ENCODE measurements at places on chromosomes 2 and 18.
A peak's percentile ranks its signal among the peaks of the same experiment; 100 is the strongest.

DNA sequence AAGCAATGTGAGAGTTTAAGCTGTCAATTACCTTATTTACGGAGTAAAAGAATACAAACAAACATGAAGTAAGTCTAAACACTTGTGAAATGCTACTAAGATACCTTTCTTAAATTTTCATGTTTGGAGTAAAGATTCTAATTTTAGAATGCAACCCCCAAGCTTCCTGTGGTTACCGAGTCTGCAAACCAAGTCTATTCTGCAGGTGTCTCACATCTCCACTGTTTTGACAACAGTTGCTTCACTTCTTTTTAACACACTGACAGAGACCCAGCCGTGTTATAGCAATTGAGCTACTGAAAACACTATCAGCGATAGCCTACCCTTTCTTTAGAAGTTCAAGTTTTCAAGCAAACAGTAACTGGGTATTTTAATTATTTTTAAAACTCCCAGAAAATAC lies 608.3 kb downstream of the ERBB4 start:
- no peak for DNase-seq

- DNase-seq: no peak
Observed at GRCh38 chr2:70697603-70698383, 70.2 kb downstream of the ADD2 start.

DNA sequence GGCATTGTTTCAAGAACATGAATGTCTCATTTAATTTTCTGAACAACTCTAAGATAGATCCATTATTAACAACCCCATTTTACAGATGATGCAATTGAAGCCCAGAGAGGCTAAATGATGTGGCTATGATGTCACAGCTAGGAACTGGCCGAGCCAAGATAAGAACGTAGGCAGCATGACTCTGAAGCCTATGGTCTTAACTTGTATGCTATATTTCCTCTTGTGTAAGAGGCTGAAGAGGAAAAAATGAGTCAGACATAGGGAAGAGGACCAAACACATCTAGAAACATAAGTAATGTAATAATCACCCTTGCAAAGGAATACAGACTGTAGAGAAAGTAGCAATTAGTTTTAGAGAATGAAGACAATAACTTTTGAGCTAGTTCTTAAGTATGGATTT lies 416.8 kb downstream of the FIGN start:
- no peak for DNase-seq

DNA sequence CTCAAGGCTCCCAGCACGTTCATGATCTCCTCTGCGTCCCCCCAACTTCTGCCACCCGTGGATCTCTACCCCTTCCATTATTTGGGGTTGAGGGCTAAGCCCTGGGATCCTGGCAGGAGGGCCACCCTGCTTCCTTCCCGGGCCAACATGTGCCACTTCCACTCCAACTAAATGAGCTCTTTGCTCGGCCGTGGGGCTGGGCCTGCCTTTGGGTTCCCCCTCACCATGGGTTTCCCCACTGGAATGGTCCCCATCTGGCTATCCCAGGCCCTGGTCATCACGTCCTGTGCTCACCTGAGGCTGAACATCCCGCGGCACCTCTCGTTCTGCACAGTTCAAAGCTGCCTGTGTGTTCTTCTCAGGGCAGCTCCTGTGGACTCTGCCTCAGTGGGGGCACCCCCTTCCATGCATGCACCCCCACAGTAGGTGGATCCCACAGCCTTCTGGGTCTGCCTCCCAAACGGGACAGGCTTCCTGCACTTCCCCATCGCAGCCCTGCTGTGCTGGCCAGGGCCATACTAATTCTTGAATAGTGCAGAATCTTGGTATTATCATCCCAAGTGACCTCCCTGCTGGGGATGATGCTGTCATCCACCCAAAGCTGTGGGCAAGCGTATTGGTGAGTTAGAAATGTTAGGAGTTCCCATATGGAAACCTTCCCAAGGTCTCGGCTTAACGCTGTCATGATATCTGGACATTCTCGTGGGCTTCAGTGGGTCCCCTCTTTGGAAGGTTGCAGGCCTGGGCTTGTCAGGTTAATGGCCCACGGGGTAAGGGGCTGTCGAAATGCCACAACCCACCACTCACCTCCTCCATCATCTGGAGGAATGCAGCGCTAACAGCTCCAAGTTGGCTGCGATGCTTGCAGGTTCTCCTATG lies 150.5 kb upstream of the TWIST2 start:
- DNase-seq: no peak

- DNase-seq: no peak
Observed at GRCh38 chr18:55000529-55000928, 41.3 kb upstream of the CCDC68 start.

- no peak for DNase-seq
Observed at GRCh38 chr2:64608867-64609226, 44.9 kb downstream of the SERTAD2 start.

GRCh38 chr2:61759718-61760117 lies 94.1 kb downstream of the FAM161A start:
- DNase-seq: no peak

- DNase-seq: no peak
Observed at GRCh38 chr18:35030277-35030989, 10.8 kb upstream of the MAPRE2 start.

- DNase-seq: no peak
Observed at GRCh38 chr2:191728750-191729624, 51.1 kb downstream of the NABP1 start.

DNA sequence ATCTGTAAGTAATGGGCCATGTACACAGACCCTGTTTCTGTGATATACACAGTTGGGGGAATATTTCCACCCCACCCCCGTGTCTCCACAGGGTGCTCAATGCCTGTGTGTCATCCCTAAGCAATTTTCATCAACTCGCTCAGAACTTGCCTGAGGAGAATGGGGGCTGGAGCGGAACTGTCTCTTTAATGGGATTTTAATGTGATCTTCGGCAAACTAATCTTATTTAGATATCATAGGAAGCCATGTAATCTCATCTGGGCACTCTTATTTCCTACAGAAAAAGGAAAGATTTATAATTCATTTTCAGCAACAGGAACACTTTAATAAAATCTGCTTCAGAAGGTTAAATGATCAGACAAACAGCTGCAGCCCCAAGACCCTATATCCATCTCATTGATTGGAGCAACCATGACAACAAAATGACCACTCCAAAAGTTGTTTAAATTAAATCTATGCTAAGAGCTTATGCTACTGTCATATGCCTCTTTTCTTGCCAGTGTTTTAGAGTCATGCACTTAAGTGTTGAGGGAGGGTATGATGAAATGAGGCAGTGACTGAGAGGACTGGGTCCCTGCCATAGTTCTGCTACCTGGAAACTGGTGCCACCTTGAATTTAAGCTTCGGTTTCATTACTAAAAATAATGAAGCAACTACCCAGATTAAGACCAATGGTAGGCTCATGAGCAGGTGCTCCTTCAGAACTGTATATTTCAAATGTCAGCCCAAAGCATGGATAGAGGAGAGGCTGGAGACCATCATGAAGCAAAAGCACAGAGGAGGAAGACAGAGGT lies 183.1 kb upstream of the DDX18 start:
- DNase-seq: no peak

GRCh38 chr2:54579682-54580620 lies 123.8 kb downstream of the SPTBN1 start:
- DNase-seq: peak; percentile 46

DNA sequence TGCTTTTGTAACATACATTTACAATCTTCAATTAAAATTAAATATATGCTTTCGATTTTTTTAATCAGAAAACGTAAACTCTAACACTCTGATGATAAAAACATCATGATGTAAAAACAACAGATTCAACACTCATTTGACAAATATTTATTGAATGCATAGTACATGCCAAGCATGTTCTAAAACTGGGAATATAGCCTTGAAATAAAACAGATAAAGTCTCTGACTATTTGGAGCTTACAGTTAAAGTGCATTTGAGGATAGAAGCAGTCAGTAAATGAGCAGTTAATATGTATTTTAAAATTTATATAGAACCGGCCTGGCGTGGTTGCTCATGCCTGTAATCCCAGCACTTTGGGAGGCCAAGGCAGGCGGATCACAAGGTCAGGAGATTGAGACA lies 47.8 kb downstream of the TMX3 start:
- no peak for DNase-seq

GRCh38 chr2:29295845-29296244 lies 180.6 kb downstream of the CLIP4 start:
- DNase-seq: no peak

DNA sequence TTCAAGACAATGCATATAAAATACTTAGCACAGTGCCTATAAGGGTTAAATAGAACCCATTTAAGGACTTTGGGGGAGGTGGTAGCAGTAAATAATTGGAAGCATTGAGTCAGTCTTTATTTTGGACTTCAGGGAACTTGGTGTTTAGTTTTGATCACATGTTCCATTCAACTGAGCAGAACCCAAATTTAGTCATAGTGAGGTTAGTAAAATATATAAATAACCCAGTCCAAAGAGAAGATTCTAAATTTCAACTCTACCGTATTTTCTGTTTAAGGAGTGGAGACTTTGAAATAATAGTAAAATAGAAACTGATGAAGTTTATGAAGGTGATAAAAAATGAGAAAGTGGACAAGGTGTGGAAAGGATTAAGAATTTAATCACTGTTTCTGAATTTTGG lies 19.7 kb downstream of the TWSG1 start:
- no peak for DNase-seq

GRCh38 chr18:37266290-37266689 lies 299.3 kb downstream of the CELF4 start:
- no peak for DNase-seq

DNA sequence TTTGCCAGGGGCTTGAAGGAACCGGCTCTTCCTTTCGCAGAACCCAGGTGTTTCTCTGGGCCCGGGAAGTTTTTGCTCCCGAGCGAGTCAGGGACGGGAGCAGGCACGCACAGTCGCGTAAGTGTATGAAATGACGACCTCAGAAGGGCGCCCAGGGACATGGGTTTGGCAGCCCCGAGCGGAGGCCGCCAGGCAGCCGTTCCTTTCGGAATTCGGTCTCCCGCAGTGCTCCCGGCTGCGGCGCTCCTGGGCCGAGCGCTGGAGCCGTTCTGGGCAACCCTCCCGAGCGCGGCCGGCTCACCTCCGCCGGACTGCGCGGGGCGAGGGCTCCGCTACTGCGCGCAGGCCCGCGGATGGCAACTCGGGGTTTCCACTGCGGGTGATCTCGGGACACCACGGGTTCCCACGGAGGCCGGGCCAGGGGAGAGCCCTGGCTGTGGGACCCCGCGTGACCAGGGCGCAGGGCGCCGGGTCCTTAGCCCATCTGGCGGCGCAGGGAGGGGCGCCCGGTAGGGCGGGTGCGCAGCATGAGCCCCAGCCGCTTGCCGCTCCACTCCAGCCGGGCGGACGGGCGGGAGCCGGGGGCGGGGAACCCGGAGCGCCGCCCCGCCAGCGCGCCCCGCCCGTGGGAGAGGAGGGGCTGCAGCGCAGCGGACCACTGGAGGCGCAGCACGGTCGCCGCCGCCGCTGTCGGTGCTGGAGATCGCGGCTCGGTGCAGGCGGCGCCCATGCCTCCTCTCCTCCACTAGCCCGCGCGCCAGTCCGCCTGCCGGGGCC lies at the start of gene OSBPL6:
OSBPL6 (plus strand) TSS at position 690 of the 777 bp plus-strand sequence. CDS start 111,673 bp downstream, outside the sequence.
- DNase-seq: peak; percentile 29

GRCh38 chr2:107380912-107381311 lies 445.8 kb upstream of the RGPD4 start:
- no peak for DNase-seq

GRCh38 chr18:13547347-13547746 lies 179.0 kb downstream of the FAM210A start:
- no peak for DNase-seq

DNA sequence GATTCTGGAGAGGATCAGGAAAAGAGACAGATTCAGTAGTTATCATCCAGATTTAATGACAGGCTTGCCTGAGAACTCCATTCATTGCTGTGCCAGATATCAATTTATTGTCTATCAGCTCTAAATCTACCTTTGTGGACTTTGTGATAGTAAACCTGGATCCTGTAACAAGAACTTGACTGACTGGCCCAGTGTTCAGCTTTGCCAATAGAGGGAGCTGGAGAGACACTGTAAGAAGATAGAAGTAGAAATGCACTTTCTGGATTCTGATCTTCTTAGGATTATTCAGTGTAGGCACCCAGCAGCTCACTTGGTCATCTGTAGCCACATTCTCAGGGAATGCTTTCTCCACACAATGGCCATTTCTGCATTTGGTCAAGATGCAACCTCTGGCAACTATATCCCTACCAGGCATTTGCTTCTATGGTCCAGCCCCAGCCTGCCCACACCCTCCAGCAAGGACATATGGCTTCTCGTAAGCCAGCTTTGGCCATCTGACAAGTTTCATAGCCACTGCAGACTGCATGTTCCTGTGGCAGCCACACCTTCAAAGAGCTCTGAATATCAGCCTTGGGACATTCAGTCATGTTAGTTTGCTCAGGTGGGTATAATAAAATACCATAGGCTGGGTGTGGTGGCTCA lies 6.1 kb upstream of the SERPINB8 start:
- DNase-seq: no peak

- DNase-seq: no peak
Observed at GRCh38 chr2:224104668-224105386, 65.7 kb upstream of the SERPINE2 start.

DNA sequence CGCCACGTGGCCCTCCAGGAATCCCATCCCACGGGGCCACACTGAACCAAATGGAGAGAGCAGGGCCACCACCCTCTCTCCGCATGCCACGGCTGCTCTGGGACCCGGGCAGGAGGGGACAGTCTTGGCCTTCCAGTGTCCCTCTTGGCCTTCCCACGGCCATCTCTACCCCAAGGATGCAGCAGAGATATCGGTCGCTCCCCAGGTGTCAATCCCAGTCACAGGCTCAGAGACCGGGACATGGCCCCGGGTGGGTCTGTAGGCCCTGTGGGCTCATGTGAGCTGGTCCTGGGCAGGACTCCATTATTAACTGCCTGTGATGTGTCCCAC lies 15.3 kb downstream of the CAPN10 start:
- DNase-seq: no peak

DNA sequence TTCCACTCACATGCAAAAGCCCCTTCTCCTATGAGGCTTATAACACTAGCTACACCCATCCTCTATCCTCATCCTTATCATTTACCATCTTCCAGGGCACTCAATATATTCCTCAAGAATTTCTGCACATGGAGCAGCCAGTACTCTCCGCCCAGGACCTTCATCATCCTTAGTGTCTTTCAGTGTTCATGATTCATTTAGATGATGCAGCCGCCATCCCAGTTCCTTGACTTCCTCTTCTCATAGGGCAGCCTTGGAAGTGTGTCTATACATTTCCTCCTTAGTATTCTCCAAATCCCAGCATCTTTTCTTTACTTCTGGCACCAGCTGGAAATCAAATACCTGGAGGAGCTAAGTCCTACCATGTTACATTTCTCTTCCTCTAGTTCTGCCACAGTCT lies 3.0 kb upstream of the ITSN2 start:
- no peak for DNase-seq

GRCh38 chr2:219609149-219609750 lies 11.6 kb downstream of the STK11IP start:
- no peak for DNase-seq

- peak; percentile 26 for DNase-seq
Observed at GRCh38 chr2:10544252-10544651, 96.1 kb upstream of the ODC1 start.

- no peak for DNase-seq
Observed at GRCh38 chr2:66850376-66850775, 415.5 kb downstream of the MEIS1 start.

GRCh38 chr2:121368836-121369235 lies 83.8 kb upstream of the TFCP2L1 start:
- no peak for DNase-seq

GRCh38 chr18:35387152-35387571 lies 10.0 kb upstream of the ZNF396 start:
- no peak for DNase-seq

Data from activated effector memory CD4-positive, alpha-beta T cell treated with Interleukin-2 at 50 U/mL for 16 hours (primary cell).